ENCODE measurements at places on chromosomes 12 and 14. TPM values are rescaled to one million over a fixed set of nuclear protein-coding genes. Genes with fewer than 3 reads are reported as not detected.

GRCh38 chr12:81962126-81962856 lies 203.1 kb upstream of the PPFIA2 start:
- H3K4me3 ChIP-seq = no peak overlapping the region
- DNase-seq = no peak
- H3K4me1 ChIP-seq = no peaks in the 10 kb centered on the region
- no peaks in the 10 kb centered on the region for H3K36me3 ChIP-seq

DNA sequence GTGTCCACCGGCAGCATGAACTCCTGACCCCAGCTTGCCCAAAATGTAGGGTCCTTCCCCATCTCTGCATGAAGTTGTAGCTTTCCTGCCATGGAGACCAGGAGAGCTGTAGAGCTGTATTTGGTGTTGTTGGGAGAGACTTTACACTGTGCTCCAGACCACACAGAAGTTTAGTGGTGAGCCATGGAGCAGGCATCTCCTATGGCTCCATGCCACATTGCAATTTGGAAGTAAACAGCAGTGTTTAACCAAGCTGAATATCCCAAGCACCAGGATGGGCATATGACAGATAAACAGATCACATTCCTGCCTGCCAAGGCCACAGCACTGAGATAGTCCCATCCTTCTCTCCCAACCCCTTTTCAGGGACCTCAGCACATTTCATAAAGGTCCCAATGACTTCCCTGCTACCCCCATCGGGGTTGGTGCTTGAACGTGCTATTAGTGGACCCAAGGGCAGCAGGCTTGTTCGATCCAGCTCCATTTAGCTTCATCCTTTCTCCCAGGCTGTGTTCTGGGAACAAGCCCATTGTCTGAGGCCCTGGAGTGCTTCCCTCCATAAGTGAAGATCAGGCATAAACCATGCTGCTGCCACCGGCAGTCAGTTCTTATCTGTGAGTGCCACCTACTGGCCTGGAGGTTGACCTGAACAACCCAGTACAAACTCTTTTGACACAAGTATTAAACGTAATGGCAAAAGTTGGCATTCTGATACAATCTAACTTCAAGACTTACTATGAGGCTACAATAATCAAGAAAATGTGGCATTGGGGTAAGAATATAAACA lies 172.3 kb upstream of the ATXN7L3B start:
- H3K4me3 ChIP-seq = no peak overlapping the region
- no peaks in the 10 kb centered on the region for H3K4me1 ChIP-seq
- H3K27me3 ChIP-seq = no peaks in the 10 kb centered on the region

DNA sequence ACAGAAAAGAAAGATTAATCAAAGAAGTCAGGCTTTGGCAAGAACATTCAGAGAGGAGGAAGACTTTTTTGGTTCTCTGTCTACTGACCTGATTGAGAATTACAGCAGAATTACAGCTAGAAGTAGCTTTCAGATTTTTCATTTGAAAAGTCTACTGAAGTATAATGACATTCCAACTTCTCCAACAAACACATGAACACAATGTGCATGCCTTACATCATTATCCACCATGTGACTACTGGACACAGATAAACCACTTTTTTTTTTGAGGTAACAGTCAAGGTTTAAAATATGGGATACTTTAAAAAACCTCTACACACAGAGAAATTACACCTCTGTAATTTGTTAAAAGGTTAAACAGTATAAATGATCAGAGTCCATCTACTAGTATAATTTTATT lies 12.3 kb downstream of the BTBD7 start:
- DNase-seq = no peak
- no peak overlapping the region for H3K4me3 ChIP-seq

- no peak overlapping the region for H3K4me3 ChIP-seq
- H3K36me3 ChIP-seq = no peaks in the 10 kb centered on the region
- H3K4me1 ChIP-seq = no peaks in the 10 kb centered on the region
- H3K27me3 ChIP-seq = no peaks in the 10 kb centered on the region
- no peak overlapping the region for H3K27ac ChIP-seq
Measured at GRCh38 chr14:23494223-23494622, 24.7 kb downstream of the NGDN start.

DNA sequence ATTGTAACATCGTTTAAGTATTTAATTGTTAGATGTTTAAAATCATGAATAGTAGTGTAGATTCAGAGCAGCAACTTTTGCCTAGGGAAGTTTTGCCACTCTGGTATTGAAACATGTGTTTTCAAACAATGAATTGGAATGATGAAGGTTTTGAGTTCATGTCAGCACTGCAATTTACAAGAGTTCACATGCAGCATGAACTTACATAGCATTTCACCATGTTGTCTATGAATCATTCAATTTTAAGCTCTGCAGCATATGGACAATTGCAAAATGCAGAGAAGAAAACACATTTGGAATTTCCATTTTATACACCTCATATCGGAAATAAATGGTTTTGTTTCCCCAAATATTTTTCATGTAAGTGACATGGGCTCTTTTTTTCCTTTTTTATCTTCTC lies 170.7 kb upstream of the CDKN3 start:
- H3K4me3 ChIP-seq = no peak overlapping the region
- H3K4me1 ChIP-seq = no peaks in the 10 kb centered on the region
- H3K27me3 ChIP-seq = no peaks in the 10 kb centered on the region
- H3K27ac ChIP-seq = no peak overlapping the region
- H3K36me3 ChIP-seq = no peaks in the 10 kb centered on the region

DNA sequence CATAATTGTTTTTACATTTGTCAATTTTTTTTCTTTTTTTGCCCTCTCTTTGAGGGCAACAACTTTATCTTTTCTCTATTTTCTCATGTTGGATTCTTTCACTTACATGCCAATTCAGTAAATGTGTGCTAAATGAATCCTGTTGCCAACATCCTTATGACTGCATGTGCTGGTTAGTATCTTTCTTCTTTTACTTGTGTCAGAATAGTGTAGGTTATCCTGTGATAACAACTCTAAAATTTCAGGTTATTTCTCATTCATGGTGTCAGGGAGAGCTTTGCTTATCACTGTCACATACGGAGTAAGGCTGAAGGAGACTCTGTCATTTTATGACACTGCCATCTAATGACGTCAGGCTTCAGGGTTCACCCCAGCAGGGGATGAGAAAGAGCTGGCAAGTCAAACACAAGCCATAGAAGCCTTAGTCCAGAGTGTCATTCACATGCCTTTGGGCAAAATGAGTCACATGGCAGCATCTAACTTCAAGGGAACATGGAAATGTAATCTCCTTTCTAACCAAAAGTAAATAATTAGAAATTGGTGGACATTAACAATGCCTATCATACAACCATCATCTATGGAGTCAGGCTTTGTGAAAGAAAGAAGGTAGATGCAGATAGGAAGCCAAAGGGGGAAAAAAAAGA lies 242.5 kb upstream of the ATP2B1 start:
- no peak overlapping the region for H3K4me3 ChIP-seq
- peaks cover 13% of the 10 kb centered on the region for H3K4me1 ChIP-seq
- H3K36me3 ChIP-seq = no peaks in the 10 kb centered on the region
- H3K27me3 ChIP-seq = no peaks in the 10 kb centered on the region
- no peak overlapping the region for H3K27ac ChIP-seq

GRCh38 chr12:94553130-94553519 lies 93.5 kb upstream of the CEP83 start:
- H3K27ac ChIP-seq = no peak overlapping the region
- no peak for DNase-seq
- H3K4me3 ChIP-seq = no peak overlapping the region
- H3K27me3 ChIP-seq = no peaks in the 10 kb centered on the region

DNA sequence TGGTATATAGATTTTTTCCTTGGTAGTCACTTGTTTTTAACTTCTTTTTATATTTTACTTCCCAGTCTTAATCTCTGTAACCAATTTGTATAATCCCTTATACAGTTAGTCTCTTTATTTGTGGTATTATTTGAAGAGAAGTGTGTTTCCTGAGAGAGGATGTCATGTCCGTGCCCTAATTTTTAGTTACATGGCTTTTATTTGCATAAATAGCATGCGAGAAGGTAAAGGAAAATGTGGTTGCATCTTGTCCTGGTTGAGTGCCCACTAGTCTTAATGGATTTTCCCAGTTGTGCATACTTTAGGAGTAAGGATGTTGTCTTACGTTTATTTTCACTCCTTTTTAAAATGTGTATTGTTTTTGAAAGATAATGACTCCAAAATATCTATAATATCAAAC lies 27.5 kb downstream of the RAP1B start:
- DNase-seq = no peak
- H3K36me3 ChIP-seq = no peaks in the 10 kb centered on the region
- no peaks in the 10 kb centered on the region for H3K27me3 ChIP-seq
- H3K4me1 ChIP-seq = peaks cover 60% of the 10 kb centered on the region
- no peak overlapping the region for H3K4me3 ChIP-seq

GRCh38 chr14:32694795-32695449 lies 243.8 kb upstream of the NPAS3 start:
- DNase-seq = no peak
- H3K4me1 ChIP-seq = no peaks in the 10 kb centered on the region
- H3K36me3 ChIP-seq = peaks cover 11% of the 10 kb centered on the region
- H3K27me3 ChIP-seq = no peaks in the 10 kb centered on the region
- H3K4me3 ChIP-seq = no peak overlapping the region

The POTEG gene
- total RNA-seq = not detected

The HOXC4 gene
- 0.67 TPM for total RNA-seq

The SLC35E3 gene
- total RNA-seq = 1.3 TPM

The DERA gene
- 31.4 TPM for total RNA-seq

The KCNJ8 gene
- total RNA-seq = 14.1 TPM

The IFNG-AS1 gene
- not detected for total RNA-seq
